ENCODE measurements at places on chromosomes 7 and 10.

DNA sequence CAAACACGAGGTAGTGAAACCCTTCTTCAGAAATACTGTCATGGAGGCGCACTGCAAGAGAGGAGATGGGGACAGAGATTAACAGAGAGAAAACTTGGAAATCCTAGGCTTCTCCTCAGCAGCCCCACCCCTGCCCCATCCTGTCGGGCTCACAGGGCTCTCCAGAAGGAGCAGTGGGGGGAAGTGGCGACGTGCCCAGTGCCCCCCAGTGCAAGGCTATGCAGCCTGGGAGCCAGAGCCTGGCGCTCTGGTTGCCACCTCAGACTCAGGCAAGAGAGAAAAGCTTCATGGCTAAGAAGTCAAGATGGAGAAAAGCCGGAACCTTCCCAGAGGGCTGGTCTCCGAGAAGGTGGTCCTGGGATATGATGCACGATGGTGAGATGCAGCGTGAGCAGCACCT lies 21.2 kb downstream of the CAMK2G start:
- DNase-seq = no peak

GRCh38 chr7:50312250-50313162 lies 8.0 kb downstream of the IKZF1 start:
- DNase-seq = no peak

GRCh38 chr7:79646278-79646677 lies 192.8 kb upstream of the MAGI2 start:
- no peak for DNase-seq

DNA sequence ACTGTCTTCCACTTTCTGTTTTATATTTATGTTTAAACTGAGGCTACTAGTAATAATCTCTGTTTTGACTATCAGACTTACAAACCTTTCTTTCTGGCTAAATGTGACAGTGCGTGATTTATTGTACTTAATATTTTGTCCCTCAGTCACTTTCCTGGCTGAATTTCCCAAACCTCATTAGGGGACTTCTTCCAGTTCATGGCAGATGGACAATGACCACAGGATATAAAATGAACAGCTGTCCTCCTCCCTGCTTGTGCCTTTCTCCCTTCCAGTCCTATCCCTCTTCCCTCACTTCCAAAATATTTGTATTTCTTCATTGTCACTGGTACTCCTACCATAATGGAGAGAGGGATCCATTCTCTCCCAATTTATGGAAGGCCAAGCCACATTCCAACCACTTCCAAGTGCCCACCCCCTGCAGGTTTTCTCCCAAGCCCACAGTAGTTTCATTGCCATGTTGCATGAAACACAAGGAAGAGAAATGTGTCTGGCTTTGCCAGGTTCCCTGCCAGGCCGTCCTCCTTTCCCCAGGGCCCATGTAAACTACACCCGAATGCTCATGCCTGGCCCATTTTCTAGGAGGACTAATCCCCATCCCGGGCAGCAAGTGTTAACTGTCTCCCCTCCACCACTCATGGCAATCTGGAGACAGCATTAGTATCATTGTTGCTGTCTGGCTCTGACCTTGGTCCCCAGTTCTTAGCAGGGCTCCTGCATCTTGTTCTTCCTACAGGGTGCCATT lies 269.5 kb upstream of the SLC26A5 start:
- DNase-seq = no peak

- DNase-seq = no peak
These were observed 23.8 kb upstream of the GLCCI1 start for GRCh38 chr7:7944619-7945282.

GRCh38 chr7:116689790-116690259 lies 17.8 kb downstream of the MET start:
- no peak for DNase-seq

DNA sequence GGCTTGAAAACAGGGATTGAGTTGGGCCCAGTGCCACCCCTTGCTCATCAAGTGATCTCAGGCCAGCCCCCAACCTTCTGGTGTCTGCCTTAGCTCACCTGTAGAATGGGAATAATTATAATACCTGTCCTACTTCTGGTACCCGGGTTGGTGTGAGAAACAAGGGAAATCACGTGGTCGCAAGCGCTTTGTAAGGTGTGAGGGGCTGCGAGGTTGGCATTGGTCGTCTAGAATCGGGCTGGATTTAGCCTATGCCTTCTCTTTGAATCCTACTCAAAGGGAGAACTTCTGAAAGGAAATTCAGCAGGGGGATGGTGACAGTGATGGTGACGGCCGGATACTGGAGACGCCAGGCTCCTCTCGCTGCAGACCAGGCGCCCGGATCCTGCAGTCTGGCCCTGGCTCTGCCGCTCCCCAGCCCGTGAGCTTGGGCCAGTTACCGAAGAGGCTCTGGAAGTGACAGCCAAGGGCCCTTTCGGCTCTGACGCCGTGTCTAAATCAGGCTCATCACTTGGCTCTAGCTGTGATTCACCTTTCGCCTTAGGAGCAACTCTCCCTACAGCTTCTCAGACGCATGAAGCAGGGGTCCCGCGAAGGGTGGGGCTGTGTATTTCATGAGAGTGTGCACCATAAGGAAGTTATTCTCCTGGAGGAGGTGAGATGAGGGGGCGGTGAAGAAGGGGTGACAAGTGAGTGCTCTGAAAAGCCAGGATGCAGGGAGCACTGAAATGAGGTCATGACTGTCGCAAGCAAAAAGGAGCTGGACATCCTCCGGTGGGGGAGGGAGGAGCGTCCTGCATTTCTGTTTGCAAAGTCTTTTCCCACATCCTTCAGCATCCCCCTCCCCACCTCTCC lies 4.0 kb upstream of the CREB5 start:
- no peak for DNase-seq

- DNase-seq = no peak
These were observed 188.3 kb downstream of the MAD1L1 start for GRCh38 chr7:2044311-2044882.

GRCh38 chr10:6786579-6787031 lies 206.5 kb upstream of the PRKCQ start:
- peak; percentile 58 for DNase-seq

DNA sequence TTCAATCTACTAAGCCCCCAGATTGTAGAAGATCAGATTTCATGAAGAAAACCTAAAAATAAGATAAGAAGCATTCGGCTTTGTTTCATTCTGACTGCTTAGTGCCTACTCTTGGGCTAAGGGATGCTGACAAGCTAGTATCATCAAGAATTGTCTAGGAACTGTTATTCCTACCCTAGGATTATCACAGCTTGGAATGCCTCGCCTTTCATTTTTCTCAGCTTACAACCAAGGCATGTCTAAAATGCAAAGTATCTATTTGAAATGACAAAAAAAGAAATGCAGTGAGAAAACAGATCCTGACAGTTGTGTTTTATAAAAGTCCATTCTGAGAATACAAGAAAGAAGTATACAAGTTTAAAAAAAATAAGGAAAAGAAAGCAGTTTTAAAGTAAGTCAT lies 441.0 kb downstream of the KCNMA1 start:
- no peak for DNase-seq

DNA sequence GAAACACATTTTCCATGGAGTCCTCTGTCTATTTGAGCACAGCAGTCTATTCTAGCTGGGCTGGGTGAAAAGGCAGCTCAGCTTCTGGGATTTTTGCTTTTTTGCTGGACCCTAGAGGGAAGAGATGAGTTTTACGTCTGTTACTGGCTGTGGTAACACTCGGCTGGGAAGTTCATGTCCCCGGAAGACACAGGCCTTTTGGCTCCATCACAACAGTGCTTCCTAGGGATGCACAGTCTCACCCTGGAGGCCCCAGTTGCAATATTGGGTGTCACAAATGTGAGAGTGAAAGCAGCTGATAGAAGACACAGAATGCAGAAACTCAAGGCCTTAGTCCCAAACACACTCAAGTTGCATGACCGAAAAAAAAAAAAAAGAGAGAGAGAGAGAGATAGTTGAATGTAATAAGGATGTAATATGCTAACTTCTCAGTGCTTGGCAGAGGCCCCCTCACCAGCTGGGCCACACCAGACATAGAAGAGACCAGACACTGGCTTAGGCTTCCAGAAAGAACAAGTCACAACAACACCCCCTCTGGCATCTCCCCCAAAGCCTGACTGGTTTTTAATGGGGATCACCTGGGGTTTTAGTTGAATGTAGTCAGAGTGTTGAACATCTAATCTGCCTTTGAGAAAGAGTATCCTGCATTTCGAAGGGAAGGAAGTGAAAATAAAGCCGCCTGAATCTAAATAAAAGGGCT lies 545.4 kb upstream of the FZD8 start:
- DNase-seq = no peak

DNA sequence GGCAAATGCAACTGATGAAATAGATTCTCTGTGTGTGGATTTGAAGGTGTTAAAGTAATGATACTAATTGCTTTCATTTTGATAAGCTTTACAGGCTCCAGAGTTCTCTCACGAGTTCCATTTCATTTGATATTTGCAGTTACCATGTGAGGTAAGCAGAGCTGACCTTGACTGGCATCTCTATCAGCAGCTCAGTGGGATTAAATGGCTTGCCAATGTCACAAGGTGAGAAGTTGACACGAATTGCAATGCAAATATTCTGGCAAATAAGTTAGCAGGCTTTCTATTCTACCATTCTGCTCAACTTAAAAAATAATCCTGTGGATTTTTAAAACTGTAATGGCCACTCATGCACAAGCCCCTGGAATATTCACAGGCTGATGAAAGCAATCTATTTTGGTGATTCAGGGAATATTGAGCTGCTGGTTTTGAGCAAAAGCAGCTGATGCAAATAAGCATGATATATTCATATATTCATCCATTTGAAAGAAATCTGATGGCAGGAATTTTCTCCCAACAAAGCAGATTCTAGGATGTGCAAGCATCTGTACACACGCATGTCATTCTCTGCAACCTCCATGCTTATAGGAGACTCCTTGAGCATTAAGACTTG lies 64.5 kb upstream of the ANKRD1 start:
- DNase-seq = no peak

- DNase-seq = no peak
These were observed 8.7 kb upstream of the LRRTM3 start for GRCh38 chr10:66917104-66917503.

DNA sequence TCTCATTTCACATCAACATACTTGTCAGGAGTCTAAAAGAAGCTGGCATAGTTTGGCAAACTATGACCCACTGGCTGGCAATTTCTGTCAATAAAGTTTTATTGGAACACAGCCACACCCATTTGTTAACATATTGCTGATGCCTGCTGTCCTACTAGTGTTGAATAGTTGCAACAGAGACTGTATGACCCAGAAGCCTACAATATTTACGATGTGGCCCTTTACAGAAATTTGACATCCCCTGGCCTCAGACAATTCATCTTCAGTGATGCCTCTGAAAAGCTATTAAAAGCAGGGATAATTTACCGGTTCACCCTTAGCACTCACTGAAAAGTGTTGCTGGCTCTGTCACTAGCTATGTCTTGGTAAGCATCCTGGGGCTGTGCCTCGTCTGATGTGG lies 155.2 kb downstream of the ARID5B start:
- DNase-seq = no peak

GRCh38 chr7:50317221-50317678 lies 12.7 kb downstream of the IKZF1 start:
- DNase-seq = no peak

- DNase-seq = no peak
These were observed 138.9 kb downstream of the CACNB2 start for GRCh38 chr10:18279173-18279572.

GRCh38 chr10:113854013-113854760 lies at the start of the genes DCLRE1A and NHLRC2:
TSS of gene DCLRE1A (minus strand) at chr10:113854082. CDS start at chr10:113853182, 900 bp downstream.
TSS of gene NHLRC2 (plus strand) at chr10:113854661. CDS start at chr10:113854873, 212 bp downstream.
- DNase-seq = peak; percentile 43

DNA sequence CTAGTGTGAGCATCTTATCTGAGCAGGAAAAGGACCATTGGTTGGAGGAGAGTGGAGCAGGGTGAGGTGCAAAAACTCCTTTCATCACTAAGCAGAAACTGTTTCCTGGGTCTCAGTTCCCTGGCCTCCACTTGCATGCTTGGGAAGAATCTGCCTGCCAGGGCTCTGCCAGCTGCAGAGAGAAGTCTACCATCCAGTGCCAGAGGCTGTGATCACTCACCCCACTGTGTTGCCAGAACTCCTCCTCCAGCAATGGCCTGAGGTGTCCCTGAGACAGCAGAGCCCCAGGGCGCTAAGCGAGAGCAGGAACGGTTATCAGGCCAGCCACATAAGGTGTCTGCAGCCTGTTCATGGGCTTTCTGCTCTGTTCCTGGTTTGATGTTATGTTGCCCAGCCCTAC lies 991.4 kb downstream of the CCSER2 start:
- DNase-seq = no peak

DNA sequence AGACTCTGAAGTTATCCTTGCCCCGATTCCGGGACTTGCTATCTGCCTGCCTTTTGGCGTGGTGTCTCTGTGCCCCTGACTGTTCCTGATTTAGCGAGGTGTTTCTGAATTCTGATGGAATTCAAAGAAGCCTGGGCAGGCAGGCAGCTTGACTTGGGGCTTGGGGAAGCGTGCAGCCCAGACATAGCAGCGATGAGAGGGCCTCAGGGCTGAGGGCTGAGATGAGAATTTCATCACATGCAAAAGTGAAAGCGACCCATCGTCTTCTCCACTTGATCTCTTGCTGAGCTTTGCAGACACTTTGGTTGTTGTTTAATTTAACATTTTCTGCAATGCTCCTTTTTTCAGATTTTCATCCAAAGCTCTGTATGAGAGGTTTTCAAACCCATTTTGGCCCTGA lies 57.8 kb downstream of the TCF7L2 start:
- no peak for DNase-seq

DNA sequence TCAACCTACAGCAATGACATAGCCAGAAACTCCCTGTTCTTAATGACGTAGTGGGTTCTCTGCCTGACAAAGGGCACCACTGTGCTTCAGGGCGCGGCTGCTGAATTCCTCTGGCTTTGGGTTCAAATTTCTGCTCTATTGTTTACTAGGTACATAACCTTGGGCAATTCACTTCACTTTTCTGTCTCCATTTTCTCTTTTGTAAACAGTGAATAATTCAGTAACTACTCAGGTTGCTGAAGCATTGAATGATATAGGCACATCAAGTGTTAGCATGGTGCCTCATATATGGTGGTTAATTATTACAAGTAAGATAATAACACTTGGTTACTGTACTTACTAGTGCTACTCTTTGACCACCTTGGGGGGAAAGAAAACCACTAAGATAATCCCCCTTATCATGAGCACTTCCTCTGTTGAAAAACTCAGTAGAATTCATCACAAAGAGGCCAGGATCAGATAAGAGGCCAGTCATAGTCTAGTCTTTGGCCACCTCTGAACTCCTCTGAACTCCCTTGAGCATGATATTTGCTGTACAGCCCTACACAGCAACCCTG lies 92.0 kb upstream of the AHR start:
- DNase-seq = no peak

DNA sequence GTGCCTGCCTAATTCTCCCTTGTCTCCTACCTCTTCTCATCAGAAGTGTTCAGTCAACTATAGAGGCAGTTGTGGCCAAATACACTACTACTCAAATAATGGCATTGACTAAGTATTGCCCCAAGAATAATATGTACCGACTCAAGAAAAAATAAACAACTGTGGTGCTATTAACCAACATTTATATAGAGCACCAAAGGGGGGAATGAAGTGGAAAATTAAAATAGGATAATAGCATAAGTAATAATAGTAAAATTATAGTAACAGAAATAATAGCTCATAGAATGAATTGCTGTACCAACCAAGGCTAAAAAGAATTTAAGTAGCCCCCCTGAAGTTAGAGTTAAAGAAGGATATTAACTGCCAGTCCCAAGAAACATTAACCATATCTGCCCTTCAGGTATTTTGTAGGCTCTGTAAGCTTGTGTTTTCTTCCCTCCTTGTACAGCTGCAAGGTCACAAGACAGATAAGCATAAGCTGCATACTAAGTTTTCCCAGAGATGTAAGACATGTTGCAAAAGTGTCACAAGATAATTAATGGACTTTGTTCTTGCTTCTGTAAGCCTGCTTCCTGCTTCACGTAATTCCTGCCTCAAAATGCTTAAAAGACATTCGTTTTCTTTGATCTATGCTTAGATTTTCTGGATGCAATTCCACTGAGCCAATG lies 10.9 kb upstream of the CYREN start:
- no peak for DNase-seq
